ENCODE measurements at places on chromosomes 7 and 10.

DNA sequence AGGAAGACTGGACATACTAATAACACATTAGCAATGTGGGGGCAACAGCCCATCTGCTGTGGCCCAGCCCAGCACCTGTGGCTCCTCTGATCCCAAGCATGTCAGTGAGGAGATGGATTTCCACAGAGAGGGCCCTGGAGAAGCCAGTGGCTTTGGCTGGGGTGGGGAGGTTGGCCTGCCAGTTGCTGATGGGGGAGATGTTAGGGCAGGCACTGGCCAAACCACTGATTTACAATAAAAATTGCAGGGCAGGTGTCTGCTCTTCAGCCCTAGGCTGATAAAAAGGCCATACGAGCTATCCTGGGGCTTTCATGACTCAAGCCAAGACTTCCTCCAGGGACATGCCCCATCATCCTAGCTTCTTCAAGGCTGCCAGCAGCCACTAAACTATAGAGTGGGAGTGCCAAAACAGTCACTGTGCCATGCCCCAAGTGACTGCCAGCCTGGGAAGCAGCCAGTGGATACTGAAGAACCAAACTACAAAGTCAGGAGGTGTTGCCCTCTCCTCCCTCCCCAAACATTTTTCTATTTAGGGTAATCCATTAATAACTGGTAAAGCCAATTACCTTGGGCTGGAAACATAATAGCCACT lies 37.8 kb downstream of the DPCD start:
- no peak for DNase-seq

DNA sequence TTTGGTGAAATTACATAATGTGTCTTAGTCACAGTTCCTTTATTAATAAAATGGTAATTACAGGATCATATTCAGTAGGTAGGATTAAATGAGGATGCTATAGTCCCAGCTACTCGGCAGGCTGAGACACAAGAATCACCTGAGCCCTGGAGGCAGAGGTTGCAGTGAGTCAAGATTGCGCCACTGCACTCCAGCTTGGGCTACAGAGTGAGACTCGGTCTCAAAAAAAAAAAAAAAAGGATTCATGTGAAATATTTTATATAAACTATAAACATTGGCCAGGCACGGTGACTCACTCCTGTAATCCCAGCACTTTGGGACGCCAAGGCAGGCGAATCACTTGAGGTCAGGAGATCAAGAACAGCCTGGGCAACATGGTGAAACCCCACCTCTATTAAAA lies 197.9 kb downstream of the IMMP2L start:
- DNase-seq = no peak

DNA sequence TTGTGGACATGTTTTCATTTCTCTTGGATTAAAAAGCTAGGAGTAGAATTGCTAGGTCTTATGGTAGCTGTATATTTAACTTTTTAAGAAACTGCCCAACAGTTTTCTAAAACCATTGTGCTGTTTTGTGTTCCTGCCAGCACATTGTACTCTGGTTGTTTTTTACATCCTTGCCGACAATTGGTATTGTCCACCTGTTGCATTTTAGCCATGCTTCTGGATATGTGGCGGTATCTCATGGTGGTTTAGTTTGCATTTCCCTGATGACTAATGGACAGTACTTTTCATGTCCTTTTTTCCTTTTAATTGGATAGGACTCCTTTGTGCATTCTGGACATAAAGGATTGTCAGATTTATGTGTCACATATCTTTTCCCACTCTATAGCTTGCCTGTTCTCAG lies 45.5 kb downstream of the STK17A start:
- DNase-seq = no peak

- no peak for DNase-seq
Observed at GRCh38 chr10:9898633-9899395, 1118.9 kb upstream of the CELF2 start.

GRCh38 chr7:7972128-7972527 lies 3.5 kb downstream of the GLCCI1 start:
- no peak for DNase-seq

- no peak for DNase-seq
Observed at GRCh38 chr7:154427533-154427932, 375.3 kb downstream of the DPP6 start.

GRCh38 chr10:12193193-12193592 lies 2.5 kb downstream of the NUDT5 start:
- DNase-seq = no peak

DNA sequence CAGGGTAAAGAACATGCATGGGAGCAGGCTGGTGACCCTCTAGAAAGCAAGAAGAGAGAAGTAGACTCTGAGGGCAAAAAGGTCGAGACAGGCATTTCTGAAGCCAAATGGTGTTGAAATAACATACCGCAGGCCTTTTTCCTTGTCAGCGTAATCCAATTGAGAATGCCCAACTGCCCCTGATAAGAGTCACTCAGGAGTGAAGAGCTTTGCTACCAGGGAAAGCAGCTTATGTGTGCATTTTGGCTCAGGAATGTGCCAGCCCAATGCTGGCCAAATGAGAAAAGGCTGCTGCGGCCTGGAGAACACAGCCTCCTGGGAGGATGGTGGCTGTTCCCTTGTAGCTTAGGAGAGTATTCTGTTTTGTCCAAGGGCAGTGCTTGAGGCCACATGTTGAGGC lies 61.4 kb upstream of the NFKB2 start:
- no peak for DNase-seq

GRCh38 chr10:35349389-35349915 lies 13.1 kb downstream of the CCNY start:
- DNase-seq = no peak

- DNase-seq = no peak
Observed at GRCh38 chr7:441684-442421, 77.8 kb downstream of the PDGFA start.

DNA sequence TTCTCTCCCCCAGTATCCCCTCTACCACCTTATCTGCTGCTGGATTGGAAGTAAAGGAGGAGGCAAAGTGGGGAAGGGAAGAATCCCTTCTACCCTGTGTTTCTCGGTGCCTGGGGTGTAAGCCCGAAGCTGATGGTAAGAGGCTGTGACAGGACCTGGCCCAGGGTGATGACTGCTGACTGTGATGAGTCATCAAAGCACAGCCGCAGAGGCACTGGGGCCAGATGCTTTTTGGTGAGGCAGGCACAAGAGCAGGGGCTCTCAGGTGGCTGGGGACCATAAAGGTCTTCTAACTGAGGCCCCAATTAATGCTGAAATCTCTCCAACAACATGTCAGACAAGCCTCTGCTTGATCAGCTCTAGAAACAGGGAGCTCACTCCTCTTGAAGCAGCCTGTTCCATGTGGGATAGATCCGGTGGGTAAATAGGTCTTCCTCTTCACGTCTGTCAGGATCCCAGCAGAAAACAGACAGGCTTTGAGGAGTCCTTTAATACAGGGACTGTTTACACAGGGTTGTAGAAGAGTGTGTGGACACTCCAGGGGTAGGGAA lies 86.1 kb upstream of the PCBD1 start:
- DNase-seq = no peak

DNA sequence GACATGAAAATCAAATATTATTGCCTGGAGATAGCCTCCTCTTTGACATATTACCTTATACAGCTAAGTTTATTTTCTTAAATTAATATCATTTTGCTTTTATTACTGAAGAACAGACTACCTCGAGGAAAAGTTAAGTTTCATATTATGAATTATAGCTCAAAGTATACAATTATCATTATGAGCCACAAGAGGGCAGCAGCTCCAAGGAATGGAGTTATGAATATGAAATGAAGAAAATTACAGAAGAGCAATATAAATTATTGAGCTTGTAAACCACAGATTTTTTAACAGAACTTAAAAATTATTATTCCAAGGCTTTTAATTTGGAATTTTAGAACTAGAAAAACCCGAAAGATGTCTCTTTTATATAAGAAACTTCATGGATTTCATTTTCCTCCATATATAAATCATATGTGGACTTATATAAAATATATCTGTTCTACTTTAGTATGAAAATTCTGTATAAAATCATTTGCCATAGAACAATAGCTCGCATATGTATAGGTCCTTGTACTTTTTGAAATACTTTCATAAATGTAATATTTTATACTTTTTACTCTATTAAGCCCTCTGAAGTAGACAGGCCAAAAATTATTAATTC lies 40.1 kb downstream of the IQUB start:
- DNase-seq = no peak

DNA sequence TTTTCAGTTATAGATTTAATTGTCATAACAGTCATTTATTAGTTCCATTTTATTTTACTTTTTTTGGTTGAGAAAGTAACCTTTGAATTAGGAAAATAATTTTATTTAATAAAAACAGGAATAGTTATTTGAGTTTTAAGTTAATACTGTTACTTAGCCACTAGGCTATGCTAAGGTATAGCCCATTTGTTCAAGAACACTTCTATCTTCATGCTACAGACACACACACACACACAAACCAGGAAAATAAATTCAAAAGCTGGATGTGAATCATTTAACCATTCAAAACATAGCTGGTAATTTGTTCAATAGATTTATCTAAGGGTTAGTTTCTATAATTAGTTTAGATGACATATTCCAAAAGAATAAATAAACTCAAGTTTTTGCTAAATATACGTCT lies 148.4 kb downstream of the RNF133 start:
- DNase-seq = no peak

- DNase-seq = no peak
Observed at GRCh38 chr10:23069019-23069815, 26.2 kb upstream of the MSRB2 start.

- no peak for DNase-seq
Observed at GRCh38 chr10:70723771-70724170, 51.5 kb downstream of the ADAMTS14 start.

GRCh38 chr7:21253740-21254687 lies 173.9 kb upstream of the SP4 start:
- DNase-seq = no peak

DNA sequence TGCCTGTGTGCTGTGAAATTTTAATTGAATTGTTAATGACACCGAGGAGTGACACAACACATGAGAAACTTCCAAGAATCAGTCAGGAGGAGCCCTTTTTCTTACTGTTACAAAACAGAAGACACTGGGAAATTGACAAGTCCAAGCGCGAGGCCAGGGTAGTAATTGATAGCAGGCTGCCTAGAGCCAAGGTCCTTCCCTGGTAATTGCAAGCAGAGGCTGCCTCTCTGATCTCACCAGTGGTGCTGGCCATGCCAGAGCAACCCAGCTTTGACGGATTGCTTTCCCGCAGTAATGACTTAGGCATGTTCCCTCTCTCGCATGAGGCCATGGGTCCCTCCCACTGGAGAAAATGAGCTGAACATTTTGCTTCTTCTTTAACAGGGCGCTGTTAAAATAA lies 111.5 kb downstream of the LRMDA start:
- no peak for DNase-seq

DNA sequence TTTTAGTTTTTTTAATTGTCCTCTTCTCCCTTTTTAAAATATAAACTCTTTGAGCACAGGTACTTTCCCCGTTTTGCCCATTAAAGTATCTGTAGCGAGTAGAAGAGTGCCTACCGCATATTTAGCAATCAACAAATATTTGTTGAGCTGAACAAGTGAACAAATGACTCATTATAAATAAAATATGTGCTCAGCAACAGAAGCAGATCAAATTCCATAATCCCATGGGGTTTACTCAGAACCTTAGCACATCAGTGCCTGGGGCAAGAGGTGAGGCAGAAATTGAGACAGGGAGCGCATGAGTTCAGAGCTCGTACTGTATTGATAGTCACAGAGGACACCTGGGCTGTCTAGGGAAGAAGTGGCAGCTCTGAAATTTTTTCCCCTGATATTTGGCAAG lies 161.0 kb downstream of the SEM1 start:
- no peak for DNase-seq

GRCh38 chr10:13555884-13556510 lies 27.2 kb upstream of the BEND7 start:
- no peak for DNase-seq

GRCh38 chr7:130894146-130894908 lies 160.3 kb upstream of the KLF14 start:
- no peak for DNase-seq

GRCh38 chr10:94462130-94462529 lies 59.8 kb downstream of the TBC1D12 start:
- DNase-seq = no peak

GRCh38 chr7:96235281-96235680 lies 86.6 kb downstream of the SLC25A13 start:
- DNase-seq = no peak

DNA sequence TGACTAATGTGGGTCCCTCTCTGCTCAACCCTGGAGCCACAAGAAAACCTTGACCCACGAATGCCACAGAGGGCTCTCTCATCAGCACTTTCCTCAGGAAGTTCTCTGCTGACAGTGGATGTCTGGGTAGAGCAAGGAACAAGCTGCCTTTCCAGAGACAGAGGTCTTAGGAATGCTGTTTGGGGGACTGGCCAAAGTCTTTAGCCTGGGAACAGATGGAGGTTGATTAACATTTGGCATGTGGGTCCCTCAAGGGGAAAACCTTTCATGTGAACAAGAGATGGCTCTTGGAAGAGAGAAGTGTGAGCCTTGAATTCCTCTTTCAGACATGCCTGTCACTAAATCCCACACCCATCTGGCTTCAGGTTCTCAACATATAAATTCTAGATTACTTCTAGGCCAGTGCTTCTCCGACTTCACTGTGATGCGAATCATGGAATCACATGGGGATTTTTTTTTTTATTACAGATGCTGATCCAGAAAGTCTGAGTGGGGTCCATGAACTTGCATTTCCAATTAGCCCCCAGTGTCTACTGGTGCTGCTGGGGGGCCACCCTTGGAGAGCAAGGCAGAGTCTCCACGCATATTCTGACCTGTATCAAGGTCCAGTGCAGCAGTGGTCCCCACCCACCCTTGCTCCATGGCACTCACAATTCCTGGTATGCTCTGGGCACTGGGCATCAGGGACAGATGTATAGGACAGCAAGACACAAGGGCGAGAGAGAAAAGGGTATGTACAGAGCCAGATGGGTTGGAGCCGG lies 360.4 kb downstream of the CXCL12 start:
- DNase-seq = no peak

- no peak for DNase-seq
Observed at GRCh38 chr10:34817586-34817985, 2.5 kb upstream of the PARD3 start.

DNA sequence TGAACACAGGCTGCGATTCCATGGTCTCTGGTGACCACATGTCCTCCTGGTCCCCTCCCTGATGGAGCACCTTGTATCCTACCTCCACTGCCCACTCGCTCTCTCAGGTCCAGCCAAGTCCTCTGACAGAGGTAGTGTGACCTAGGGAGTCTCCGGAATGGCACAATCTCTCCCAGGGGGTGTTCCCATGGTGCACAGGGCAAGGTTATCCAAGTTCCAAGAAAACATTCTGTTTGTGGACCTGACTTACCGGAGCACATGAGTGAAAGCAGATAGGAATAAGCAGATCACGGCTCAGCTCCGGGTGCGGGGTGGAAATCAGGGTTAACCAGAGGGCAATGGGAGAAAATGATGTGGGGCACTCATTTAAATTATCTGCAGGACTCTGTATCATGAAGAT lies 45.8 kb upstream of the INSIG1 start:
- DNase-seq = no peak

Data from stimulated activated CD4-positive, alpha-beta T cell treated with anti-CD3 and anti-CD28 coated beads, TNF-alpha, amount 100 ng/mL, for 24 hours (primary cell).